Stomach (tissue), 19 donors: ENCODE measurements at places on chromosomes 13 and 19. TPM values are rescaled to one million over a fixed set of nuclear protein-coding genes. Genes with fewer than 3 reads are reported as not detected.

GRCh38 chr13:46728777-46729176 is 68.2 kb downstream of the ESD start:
- H3K4me3 ChIP-seq, result no peak overlapping the region
- no peaks in the 10 kb centered on the region for H3K4me1 ChIP-seq
- H3K27me3 ChIP-seq, result no peaks in the 10 kb centered on the region
- DNase-seq, result no peak
- H3K27ac ChIP-seq, result no peak overlapping the region

- H3K27ac ChIP-seq, result peak within 1 kb of the TSS; percentile 60
- no peaks in the 10 kb centered on the region for H3K36me3 ChIP-seq
- H3K27me3 ChIP-seq, result peaks cover 47% of the 10 kb centered on the region
- peaks cover 11% of the 10 kb centered on the region for H3K4me1 ChIP-seq
- DNase-seq, result peak; percentile 44
These were observed at the start of gene PNMA8A for GRCh38 chr19:46471116-46471733. TSS of gene PNMA8A (minus strand) at chr19:46471563. CDS start at chr19:46471035, 528 bp downstream.

- H3K27me3 ChIP-seq, result no peaks in the 10 kb centered on the region
- H3K36me3 ChIP-seq, result peaks cover 58% of the 10 kb centered on the region
- no peak overlapping the region for H3K4me3 ChIP-seq
- no peaks in the 10 kb centered on the region for H3K4me1 ChIP-seq
- no peak overlapping the region for H3K27ac ChIP-seq
These were observed 2.4 kb downstream of the COX7A1 start for GRCh38 chr19:36149673-36150406.

GRCh38 chr19:50322931-50323781 is 6.0 kb downstream of the KCNC3 start:
- H3K4me1 ChIP-seq, result peaks cover 22% of the 10 kb centered on the region
- no peak overlapping the region for H3K27ac ChIP-seq
- H3K36me3 ChIP-seq, result no peaks in the 10 kb centered on the region
- peaks cover 76% of the 10 kb centered on the region for H3K27me3 ChIP-seq

GRCh38 chr13:97274829-97275649 is 52.9 kb downstream of the MBNL2 start:
- H3K36me3 ChIP-seq, result peaks cover 9% of the 10 kb centered on the region
- H3K4me3 ChIP-seq, result no peak overlapping the region
- DNase-seq, result no peak
- no peaks in the 10 kb centered on the region for H3K27me3 ChIP-seq
- H3K27ac ChIP-seq, result peak overlapping the region; percentile 21

- no peak overlapping the region for H3K27ac ChIP-seq
- peaks cover 17% of the 10 kb centered on the region for H3K36me3 ChIP-seq
- H3K4me1 ChIP-seq, result no peaks in the 10 kb centered on the region
- no peak for DNase-seq
These were observed 42.4 kb downstream of the ZNF136 start for GRCh38 chr19:12205296-12205695.

DNA sequence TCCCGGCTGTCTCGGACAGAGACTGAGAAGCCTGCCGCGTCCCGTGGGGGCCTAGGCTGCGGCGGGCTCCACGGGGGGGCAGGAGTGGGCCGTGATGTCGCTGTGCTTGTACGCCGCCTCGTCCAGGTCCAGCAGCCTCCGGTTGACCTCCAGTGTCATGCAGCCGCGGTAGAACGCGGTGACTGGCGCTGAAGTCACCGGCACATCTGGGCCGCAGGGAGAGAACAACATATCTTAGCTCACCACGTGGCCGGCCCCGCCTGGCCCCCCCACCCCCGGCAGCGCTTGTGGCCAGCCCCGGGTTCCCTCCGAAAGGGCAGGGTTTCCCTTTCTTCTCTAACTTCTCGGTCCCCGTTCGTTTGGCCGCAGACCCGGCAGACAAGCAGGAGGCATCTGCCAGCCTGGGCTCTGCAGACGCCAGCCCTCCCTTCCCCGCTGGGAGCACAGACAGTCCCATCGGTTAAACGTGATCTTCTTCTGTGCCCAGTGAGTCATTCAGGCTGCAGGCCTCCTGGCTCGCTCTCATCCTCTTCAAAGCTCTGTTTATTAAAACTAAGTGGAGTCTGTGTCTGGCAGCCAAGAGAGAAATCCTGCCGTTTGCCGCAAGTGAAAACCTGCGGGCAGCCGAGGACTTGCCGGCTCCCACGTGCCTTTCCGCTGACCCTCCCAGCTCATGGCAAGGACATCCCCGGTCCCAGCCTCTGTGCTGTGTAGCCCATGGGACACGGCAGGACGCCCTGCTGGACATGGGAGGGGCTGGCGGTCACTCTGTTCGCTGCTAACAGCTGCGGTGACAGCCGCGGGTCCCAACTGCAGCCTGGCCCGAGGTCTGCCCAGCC is 42.8 kb downstream of the GAS6 start:
- H3K27ac ChIP-seq, result peak overlapping the region; percentile 54
- peak; percentile 87 for DNase-seq
- H3K4me3 ChIP-seq, result peak overlapping the region; percentile 3
- no peaks in the 10 kb centered on the region for H3K27me3 ChIP-seq

DNA sequence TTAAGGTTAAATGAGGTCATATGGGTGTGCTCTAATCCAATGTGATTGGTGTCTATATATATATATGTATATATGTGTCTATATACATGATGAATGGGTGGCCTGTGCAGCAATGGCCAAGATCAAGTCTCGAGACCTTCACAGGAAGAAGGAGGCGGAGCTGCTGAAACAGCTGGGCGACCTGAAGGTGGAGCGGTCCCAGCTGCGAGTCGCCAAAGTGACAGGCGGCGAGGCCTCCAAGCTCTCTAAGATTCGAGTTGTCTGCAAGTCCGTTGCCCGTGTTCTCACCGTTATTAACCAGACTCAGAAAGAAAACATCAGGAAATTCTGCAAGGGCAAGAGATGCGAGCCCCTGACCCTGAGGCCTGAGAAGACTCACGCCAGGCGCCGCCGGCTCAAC is 109.8 kb downstream of the EFNB2 start:
- H3K27ac ChIP-seq, result no peak overlapping the region
- no peak for DNase-seq
- no peaks in the 10 kb centered on the region for H3K27me3 ChIP-seq
- H3K4me3 ChIP-seq, result no peak overlapping the region
- H3K36me3 ChIP-seq, result no peaks in the 10 kb centered on the region

DNA sequence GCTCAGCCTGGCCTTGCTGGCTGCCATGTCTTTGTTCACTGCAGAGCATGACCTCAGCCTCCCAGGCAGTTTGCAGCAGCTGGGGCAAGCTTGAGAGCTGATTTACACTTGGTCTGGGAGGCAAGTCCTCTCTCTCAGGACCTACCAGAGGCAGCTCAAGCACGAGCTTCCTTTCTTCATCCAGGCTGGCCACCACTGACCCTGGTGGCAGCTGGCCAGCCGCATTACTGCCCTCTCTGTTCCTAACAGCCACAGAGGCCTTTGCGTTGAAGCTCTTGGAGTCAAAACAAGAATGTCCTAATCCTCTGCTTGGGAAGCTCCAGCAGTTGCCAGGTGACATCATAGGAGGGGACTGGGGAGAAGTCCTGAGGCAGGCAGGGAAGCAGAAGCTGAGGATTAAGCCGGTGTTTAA is 85.7 kb downstream of the NUFIP1 start:
- H3K27me3 ChIP-seq, result no peaks in the 10 kb centered on the region
- DNase-seq, result peak; percentile 58
- H3K27ac ChIP-seq, result peak overlapping the region; percentile 76
- H3K4me1 ChIP-seq, result peaks cover 25% of the 10 kb centered on the region

- peaks cover 9% of the 10 kb centered on the region for H3K4me1 ChIP-seq
- no peak overlapping the region for H3K4me3 ChIP-seq
These were observed 23.8 kb downstream of the ZSWIM9 start for GRCh38 chr19:48194041-48194843.

DNA sequence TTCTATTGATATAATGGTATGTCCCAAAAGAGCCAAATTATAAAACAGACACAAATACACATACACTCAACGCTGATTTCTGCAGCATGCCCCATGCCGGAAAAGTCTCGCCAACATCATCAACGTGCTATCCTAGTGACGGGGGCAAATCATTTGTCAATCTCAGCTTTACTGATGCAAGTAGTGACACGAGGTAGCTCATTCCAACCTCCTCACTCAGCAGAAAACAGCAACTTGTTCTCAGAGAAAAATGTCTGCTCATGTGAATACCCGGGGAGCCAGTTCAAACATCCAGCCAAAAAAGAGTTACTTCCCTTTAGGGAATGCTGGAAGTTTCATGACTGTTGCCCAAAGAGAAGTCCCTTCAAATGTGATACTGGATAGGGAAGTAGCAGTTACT is 46.3 kb downstream of the SOX21 start:
- DNase-seq, result no peak
- no peaks in the 10 kb centered on the region for H3K36me3 ChIP-seq
- peaks cover 2% of the 10 kb centered on the region for H3K4me1 ChIP-seq
- H3K27me3 ChIP-seq, result peaks cover 5% of the 10 kb centered on the region
- no peak overlapping the region for H3K4me3 ChIP-seq

DNA sequence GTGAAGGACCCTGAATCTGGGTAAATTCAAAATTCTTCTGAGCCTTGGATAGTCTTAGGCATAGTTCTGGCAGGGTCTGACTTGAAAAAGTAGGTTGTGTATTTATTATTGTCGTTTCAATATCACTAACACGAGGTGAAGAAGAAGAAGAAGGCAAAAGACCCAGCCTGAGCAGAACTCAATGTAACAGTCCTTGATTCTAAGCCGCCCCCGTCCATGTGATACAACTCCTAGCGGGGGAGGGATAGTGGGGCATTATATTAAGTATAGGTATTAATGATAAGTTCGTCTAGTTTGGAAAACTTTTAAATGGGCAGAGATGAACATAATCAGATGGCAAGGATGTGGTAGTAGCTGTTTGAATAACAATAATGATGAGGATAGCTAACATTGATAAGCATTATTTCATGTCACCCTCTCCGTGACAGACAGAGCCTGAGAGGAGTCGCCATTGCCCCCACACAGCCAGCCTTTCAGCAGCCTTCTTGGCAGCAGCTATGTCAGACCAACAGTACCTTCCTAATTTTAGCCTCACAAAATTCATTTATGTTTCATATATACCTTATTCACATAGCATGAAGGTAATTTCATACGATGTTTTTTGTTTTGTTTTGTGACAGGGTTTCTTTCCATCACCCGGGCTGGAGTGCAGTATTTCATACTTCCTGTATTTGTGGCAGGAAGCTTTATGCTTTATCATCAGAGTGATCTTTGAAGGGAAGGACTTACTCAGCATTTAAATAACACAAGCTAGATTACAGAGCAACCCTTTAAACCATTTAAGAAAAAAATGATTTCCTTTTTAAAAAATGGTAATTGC is 64.4 kb upstream of the NPAS1 start:
- no peaks in the 10 kb centered on the region for H3K27me3 ChIP-seq
- peaks cover 34% of the 10 kb centered on the region for H3K4me1 ChIP-seq
- H3K36me3 ChIP-seq, result no peaks in the 10 kb centered on the region
- DNase-seq, result peak; percentile 50

- no peaks in the 10 kb centered on the region for H3K36me3 ChIP-seq
- no peak overlapping the region for H3K27ac ChIP-seq
- no peaks in the 10 kb centered on the region for H3K27me3 ChIP-seq
- no peak overlapping the region for H3K4me3 ChIP-seq
These were observed 207.9 kb downstream of the KLF5 start for GRCh38 chr13:73266640-73267180.

GRCh38 chr13:31431722-31432137 is 232.0 kb downstream of the B3GLCT start:
- H3K27ac ChIP-seq, result no peak overlapping the region
- H3K4me1 ChIP-seq, result no peaks in the 10 kb centered on the region
- H3K4me3 ChIP-seq, result no peak overlapping the region
- no peaks in the 10 kb centered on the region for H3K36me3 ChIP-seq
- DNase-seq, result peak; percentile 70

- H3K27ac ChIP-seq, result no peak overlapping the region
- H3K27me3 ChIP-seq, result peaks cover 6% of the 10 kb centered on the region
- DNase-seq, result no peak
- no peaks in the 10 kb centered on the region for H3K36me3 ChIP-seq
- H3K4me1 ChIP-seq, result no peaks in the 10 kb centered on the region
These were observed 12.8 kb downstream of the IGSF23 start for GRCh38 chr19:44626048-44626624.

Gene PCDH9
- 17.6 TPM for total RNA-seq

Gene PRX
- 8.6 TPM for total RNA-seq
